Liver (tissue), 10 donors: ENCODE measurements at places on chromosomes 16 and 17. TPM values are rescaled to one million over a fixed set of nuclear protein-coding genes. Genes with fewer than 3 reads are reported as not detected.

DNA sequence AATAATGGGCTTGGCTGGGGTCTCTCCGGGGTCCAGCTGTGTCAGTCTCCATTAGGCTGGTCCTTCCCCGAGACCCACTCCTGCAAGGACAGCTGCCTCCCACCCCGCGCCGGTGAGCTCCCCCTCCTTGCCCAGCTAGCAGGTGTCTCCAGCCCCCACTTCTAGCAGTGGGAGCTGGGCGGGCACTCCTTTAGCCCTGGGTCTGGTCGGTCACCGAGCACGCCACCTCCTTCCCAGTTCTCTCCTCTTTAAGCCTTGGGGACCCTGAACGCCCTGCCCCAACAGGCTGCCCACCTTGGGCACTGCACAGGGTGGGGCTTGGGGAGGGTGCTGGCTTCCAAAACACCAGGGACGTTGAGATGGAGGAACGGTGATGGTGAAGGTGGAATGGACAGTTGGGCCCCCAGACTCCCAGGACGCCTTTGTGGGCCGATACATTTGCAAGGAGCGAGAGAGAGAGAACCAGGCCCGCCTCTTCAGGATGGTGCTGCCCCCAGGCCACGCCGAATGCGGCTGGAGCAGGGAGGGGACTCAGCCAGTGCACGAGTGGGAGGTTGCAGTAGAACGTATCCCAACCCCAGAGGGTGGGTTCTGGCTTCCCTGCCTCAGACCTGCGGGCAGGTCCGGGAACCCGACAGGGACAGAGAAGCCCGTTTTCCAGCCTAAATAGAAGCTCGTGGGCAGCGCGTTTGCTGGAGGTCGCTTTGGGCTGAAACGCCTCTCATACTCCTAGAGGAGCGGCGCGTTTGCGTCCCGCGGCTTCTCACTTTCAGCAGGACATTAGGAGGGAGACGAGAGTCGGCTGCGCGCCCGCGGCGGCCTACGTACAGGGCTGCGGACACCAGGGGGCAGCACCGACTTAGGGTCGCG, 10.7 kb downstream of the TBX2 start:
- peak overlapping the region; percentile 47 for H3K27ac ChIP-seq
- peaks cover 15% of the 10 kb centered on the region for H3K27me3 ChIP-seq
- H3K4me3 ChIP-seq: no peak overlapping the region
- peaks cover 45% of the 10 kb centered on the region for H3K4me1 ChIP-seq

DNA sequence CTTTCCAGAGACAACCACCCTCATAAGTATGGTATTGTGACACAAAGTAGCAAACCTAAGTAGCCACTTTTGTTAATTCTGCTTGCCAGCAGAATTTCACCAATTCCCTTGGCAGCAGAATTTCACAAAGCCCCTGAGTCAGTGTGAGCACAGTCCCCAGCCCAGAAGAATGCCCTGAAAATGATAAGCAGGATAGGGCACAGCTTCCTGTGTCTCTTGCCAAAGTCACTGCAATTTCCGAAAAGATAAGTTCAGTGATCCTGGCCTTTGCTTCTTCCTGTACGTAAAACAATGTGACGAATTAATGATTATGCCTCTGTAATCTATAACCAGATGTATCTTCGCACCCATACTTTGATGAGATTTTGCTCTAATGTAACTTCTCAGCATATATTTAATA, 16.0 kb upstream of the WIPF2 start:
- DNase-seq: no peak
- H3K27ac ChIP-seq: no peak overlapping the region
- H3K4me1 ChIP-seq: no peaks in the 10 kb centered on the region
- no peaks in the 10 kb centered on the region for H3K36me3 ChIP-seq

GRCh38 chr16:11871193-11871592, 19.9 kb upstream of the RSL1D1 start:
- peaks cover 22% of the 10 kb centered on the region for H3K36me3 ChIP-seq
- no peaks in the 10 kb centered on the region for H3K27me3 ChIP-seq
- no peak for DNase-seq
- H3K4me3 ChIP-seq: no peak overlapping the region
- peaks cover 40% of the 10 kb centered on the region for H3K4me1 ChIP-seq

- H3K27ac ChIP-seq: no peak overlapping the region
- no peaks in the 10 kb centered on the region for H3K36me3 ChIP-seq
- no peak overlapping the region for H3K4me3 ChIP-seq
- DNase-seq: no peak
These were observed 277.8 kb upstream of the FOXF1 start for GRCh38 chr16:86232496-86232895.

- peaks cover 4% of the 10 kb centered on the region for H3K4me1 ChIP-seq
- H3K27ac ChIP-seq: no peak overlapping the region
- H3K36me3 ChIP-seq: no peaks in the 10 kb centered on the region
- no peaks in the 10 kb centered on the region for H3K27me3 ChIP-seq
These were observed 15.9 kb downstream of the ZC3H7A start for GRCh38 chr16:11780991-11781680.

Gene KRTAP3-2
- total RNA-seq: not detected

Gene TBC1D3L
- 0.08 TPM for total RNA-seq

DNA sequence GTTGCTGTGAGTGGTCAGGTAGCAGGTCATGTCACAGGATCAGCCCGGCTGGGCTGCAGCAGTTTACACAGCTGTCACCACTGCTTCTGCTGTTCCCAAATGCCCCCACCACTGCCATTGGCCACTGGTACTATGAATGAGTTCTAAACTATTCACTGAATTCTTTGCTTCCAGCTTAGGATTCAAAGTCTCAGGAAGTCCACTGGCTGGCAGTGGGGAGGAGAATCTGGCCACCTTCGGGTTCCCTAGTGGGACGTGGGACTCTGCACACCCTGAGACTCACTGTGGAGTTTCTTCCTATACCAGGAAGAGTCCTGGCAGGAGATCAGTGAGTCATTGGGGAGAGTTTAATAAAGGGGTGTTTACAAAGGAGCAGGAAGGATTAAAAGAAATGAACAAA, 6.9 kb downstream of the MT1X start:
- no peak overlapping the region for H3K4me3 ChIP-seq
- H3K36me3 ChIP-seq: no peaks in the 10 kb centered on the region
- no peak for DNase-seq
- H3K27me3 ChIP-seq: no peaks in the 10 kb centered on the region

DNA sequence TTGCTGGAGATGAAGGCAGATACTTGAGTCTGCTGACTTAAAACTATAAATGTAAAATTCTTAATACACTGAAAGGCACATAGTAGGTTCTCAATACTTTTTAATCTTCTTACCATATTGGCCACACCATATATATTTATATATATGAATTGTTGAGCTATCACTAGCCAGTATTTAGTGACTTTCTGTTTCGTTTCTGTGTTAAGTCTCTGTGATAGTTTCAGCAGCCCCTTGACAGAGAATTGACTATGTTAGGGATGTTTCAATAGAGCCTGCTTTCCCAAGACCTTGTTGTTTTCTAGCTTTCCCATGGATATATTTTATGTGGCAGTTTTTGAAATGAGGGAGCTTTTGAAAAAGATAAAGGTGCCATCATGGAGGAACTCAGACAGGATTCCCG, 206.5 kb upstream of the GOT2 start:
- DNase-seq: no peak
- no peaks in the 10 kb centered on the region for H3K4me1 ChIP-seq
- H3K27ac ChIP-seq: no peak overlapping the region
- H3K4me3 ChIP-seq: no peak overlapping the region
- no peaks in the 10 kb centered on the region for H3K36me3 ChIP-seq
- no peaks in the 10 kb centered on the region for H3K27me3 ChIP-seq
